ENCODE measurements at places on chromosomes 1 and 21. TPM values are rescaled to one million over a fixed set of nuclear protein-coding genes. Genes with fewer than 3 reads are reported as not detected.

DNA sequence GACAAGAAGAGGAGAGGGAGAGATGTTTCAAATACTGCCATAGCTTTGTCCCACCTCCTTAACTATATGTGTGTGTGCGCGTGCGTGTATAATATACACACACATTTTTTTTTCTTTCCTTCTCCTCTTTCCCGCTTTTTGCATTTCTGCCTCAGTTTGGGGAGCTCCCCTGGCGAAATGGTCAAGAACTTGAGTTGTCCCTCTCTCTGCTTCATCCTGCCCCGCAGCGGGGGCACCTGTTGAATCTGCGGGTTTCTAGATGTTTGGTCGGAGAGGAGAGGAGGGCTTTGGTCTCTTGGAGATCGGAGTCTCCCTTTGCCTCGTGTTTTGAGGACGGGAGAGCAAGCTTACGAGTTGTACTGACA is 504 bp downstream of the SCCPDH start:
- no peak for DNase-seq

DNA sequence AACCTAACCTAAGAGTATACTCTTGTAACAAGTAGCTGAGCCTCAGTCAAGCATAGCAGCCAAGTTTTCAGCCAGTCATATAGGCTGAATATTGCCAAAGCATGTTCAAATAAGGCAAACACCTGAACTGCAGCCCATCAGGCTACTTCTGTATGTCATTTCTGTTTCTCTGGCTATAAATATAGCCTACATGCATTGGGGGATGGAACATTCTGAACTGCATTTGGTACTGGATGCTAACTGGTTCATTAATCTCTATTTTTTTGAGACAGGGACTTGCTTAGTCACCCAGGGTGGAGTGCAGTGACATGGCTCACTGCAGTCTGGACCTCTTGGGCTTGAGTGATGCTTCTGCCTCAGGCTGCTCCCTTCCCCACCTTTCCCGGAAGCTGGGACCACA is 37.3 kb downstream of the MAST2 start:
- DNase-seq, result no peak

- DNase-seq, result no peak
Observed at GRCh38 chr1:234413990-234414389, 40.7 kb downstream of the COA6 start.

GRCh38 chr1:116411784-116412479 is 38.9 kb downstream of the ATP1A1 start:
- DNase-seq, result no peak

DNA sequence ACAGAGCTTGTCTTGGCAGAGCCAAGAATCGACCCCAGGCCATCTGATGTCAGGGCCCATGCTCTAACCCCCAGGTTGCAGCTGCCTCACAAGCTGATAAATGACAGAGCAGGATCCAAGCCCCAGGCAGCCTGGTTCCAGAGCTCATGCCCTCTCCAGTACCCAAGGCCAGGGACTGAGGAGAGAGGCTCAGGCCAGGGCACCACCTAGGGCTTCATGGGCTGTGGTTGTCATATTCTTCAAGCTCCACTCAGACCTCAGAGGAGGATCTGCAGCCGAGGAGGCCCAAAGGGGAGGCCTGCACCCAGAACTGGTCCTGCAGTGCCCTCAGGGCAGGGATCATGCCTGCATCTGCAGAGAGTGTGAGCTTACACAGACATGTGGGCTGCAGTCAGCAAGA is 301.1 kb downstream of the MATN1 start:
- no peak for DNase-seq

GRCh38 chr1:177944016-177944949 is 25.6 kb downstream of the SEC16B start:
- DNase-seq, result no peak

- DNase-seq, result no peak
Observed at GRCh38 chr1:14156543-14156942, 441.9 kb upstream of the KAZN start.

GRCh38 chr1:206081856-206082255 is 28.9 kb downstream of the RHEX start:
- no peak for DNase-seq

DNA sequence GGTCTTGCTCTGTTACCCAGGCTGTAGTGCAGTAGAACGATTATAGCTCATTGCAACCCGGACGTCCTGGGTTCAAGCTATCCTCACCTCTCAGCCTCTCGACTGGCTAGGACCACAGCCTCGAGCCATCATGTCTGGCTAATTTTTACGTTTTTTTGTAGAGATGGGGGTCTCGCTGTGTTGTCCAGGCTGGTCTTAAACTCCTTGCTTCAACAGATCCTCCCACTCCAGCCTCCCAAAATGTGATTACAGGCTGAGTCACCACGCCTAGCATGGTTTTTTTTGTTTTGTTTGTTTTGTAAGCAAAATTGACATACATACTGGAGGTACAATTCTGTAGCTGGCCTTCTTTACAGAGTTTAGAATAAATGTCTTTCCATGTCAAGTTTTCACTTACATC is 994 bp upstream of the LAMTOR5 start:
- DNase-seq, result no peak

GRCh38 chr1:235583511-235584001 is 66.0 kb downstream of the GNG4 start:
- no peak for DNase-seq

DNA sequence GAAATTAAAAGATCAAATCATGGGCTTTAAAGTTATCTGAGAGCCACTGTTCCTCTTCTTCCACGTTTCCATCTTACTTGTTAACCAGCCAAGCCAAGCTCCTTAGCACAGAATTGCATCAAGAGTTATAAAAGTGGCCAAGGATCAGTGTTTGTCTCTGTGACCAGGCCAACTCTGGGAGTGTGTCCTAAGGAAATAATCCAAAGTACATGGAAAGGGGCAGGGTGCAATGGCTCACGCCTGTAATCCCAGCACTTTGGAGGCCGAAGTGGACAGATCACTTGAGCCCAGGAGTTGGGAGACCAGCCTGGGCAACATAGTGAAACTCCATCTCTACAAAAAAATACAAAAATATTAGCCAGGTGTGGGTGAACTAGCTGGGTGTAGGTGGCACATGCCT is 10.0 kb upstream of the MPZL1 start:
- no peak for DNase-seq

GRCh38 chr1:200558866-200559459 is 61.6 kb downstream of the KIF14 start:
- peak; percentile 31 for DNase-seq

GRCh38 chr1:219902951-219903350 is 25.4 kb downstream of the SLC30A10 start:
- no peak for DNase-seq

DNA sequence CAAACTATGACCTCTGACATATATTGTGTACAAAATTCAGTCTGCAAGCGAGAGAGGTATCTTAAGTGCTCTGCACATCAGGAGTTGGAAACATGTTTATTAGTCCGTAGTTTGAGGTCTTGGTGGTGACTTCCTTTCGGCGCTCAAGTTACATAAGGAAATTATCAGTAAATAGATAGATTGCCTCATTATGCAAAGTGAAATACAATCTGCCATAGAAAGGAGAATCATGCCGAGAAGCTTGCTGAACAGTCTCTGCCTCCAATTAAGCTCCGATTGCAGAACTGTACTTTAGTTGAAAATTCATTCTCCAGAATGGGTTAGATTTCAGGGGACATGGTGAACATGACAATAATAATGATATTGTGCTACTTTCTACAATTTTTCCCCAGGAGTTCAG is 271.8 kb downstream of the BRINP2 start:
- DNase-seq, result no peak

DNA sequence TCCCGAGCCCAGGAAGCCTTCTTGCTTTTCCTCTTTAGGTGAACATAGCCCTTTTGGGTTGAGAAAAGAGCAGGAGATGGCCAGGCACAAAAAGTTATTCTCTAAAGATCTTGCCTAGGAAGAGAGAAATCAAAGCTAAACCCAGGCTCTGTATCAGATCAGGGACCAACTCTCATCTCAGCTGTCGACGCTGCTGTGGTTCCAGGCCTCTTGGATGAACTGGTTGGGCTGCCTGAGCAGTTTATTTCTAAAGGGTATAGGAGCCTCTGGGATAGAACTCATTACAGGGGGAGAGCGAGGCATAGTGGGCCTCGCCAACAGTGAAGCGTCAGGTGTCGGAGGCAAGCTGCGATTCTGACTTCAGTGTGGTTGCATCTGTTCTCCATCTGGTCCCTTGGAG is 82.6 kb upstream of the F3 start:
- no peak for DNase-seq

DNA sequence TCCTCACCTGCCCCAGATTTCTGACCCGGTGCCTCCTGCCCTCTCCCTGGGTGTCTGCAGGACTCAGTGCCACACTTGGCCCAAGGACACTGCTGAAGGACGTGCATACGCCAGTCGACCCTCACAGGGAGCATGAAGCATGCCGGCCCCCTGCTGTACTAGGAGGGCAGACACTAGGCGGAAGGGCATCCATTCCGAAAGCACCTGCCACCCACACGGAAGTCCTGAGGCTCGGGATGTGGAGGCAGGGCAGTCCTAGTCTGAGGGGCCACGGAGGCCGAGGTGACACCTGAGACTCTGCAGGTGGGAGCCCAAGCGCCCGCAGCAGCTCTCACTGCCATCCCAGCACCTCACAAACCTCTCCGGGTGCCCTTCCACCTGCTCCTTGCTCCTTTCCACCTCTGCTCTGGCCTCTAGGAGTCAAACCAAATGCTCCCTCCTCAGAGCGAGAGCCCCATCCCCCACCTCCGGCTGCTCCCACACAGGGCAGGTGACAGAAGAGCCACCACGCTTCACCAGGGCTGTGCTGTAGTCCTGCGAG is 2.4 kb downstream of the NPHP4 start:
- no peak for DNase-seq

CASZ1 gene
- 0.17 TPM for total RNA-seq

LDLRAD1 gene
- total RNA-seq, result not detected

PTCH2 gene
- 0.10 TPM for total RNA-seq

ARHGEF2 gene
- 57.1 TPM for total RNA-seq

SPRR2G gene
- not detected for total RNA-seq

KIAA0040 gene
- total RNA-seq, result 5.8 TPM

Measured in H4 (cell line).